HCT116 (cell line): ENCODE measurements at places on chromosomes 6 and 20. TPM values are rescaled to one million over a fixed set of nuclear protein-coding genes. Genes with fewer than 3 reads are reported as not detected.

Gene MUCL3
- total RNA-seq: 0.15 TPM

GRCh38 chr6:166145751-166146150, 21.9 kb downstream of the TBXT start:
- H3K4me1 ChIP-seq: no peaks in the 10 kb centered on the region
- no peak overlapping the region for H3K27ac ChIP-seq
- no peak overlapping the region for H3K4me3 ChIP-seq
- H3K36me3 ChIP-seq: no peaks in the 10 kb centered on the region

- H3K27ac ChIP-seq: no peak overlapping the region
- no peak for DNase-seq
- no peaks in the 10 kb centered on the region for H3K4me1 ChIP-seq
Measured at GRCh38 chr6:87553159-87553765, 36.5 kb downstream of the RARS2 start.

Gene STX11
- 0.69 TPM for total RNA-seq

- H3K4me3 ChIP-seq: no peak overlapping the region
- no peak overlapping the region for H3K27ac ChIP-seq
- no peaks in the 10 kb centered on the region for H3K4me1 ChIP-seq
- no peaks in the 10 kb centered on the region for H3K36me3 ChIP-seq
- H3K27me3 ChIP-seq: no peaks in the 10 kb centered on the region
- no peak for DNase-seq
Measured at GRCh38 chr6:13248053-13248452, 80.3 kb downstream of the TBC1D7 start.

DNA sequence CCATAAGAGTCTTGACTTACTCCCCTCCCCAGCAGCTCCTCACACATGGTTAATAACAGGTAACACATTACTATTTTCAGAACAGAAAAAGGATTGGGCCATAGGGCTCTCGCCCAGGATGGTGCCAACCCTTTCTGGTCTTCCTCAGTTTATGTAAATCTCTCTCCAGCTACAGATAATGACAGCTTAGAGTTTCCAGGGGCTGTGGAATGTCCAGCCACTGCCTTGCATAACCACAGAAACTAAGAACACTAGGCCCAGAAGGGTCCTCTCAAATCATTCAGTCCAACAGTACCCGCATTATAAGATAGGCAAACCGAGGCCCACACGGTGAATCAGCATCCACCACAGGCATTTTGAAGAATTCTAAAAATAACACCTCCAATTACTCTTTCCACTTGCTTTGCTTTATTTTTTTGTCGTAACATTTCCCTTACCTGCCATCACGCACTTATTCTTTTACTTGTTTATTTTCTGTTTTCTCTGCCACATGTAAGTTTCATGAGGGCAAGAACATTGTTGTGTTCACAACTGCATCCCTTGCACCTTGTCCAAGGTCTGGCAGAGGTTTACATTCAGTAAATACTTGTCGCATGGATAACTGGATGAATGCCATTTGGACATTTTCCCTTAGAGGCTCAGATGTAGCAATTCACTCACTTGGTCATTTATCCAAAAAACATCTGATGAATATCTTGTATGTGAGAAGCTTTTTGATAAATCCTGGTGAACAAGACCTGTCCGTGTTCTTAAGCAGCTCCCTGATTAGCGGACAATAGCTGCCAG, 6.4 kb upstream of the SDC4 start:
- no peaks in the 10 kb centered on the region for H3K27me3 ChIP-seq
- no peak overlapping the region for H3K4me3 ChIP-seq
- no peaks in the 10 kb centered on the region for H3K36me3 ChIP-seq
- no peak for DNase-seq
